HAP-1 (cell line): ENCODE measurements at places on chromosomes 3 and 15.

DNA sequence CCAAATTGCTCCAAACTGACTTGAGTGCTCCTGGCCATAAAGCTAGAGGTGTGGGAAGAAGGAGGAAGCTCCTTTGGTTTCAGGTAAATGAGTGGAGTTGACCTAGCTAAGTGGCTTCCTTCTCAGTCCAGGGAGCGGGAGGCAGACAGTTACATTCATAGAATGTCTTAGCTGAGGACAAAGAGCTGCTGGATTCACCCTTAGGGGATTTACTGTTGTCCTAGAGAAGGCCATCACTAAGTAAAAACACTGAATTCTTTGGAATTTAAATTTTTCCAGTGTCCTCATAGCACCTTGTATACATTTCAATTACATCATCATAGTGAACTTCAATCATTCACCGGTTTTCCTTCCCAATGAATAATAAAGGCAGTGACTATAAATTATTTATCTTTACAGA lies 27.3 kb upstream of the NANOGP8 start:
- peak; percentile 10 for DNase-seq

- no peak for DNase-seq
These were observed 700 bp upstream of the BLM start for GRCh38 chr15:90716317-90716975.

DNA sequence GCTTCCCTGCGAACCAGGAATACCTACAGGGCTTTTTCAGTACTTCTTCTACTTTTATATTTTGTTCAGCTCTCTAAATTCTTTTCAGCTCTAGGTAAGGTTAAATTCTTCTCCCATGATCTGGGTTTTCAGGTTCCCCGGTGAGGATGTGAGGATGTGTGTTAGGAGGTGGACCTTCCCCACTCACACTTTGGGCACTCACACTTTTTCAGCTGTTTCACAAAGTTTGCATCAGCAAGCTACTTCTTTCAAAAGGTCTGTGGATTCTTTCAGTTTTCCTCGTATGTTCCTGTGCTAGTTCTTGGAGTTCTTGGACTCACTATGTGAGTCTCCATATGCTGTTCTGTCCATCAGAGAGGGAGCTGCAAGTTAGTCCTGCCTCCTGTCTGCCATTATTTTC lies 13.9 kb upstream of the OR5K2 start:
- DNase-seq: no peak

DNA sequence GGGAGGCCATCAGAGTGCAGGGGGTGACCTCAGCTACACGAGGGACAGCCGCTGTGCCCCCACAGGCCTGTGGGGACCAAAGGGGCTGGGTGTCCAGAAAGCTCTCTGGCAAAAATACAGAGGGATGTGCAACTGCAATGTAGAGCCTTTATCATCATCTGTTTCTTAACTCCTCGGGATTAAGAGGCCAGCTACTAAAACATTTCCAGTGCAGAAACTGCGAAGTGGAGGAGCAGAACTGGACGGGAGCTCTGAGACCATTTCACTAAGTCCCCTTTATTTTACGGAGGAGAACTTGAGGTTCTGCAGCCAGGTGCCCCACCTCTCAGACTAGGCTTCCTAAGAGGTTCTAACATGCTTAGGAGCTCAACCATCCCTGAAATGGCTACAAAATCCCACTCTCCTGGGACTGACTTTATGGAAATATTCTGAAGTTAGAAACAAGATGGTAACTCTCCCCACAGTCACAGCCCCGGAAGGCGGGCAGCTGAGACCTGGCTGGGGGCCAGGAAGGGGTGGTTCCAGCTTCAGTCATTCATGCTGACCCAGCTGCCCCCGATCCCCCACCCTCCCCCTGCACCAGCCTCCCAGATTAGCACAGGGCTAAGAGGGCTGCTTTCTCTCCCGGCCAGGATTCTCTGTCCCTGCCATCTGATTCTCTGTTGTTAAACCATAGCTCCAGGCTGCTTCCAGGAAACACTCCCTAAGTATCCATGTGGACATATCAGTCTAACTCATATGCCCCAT lies 40.3 kb downstream of the UMPS start:
- DNase-seq: no peak

- no peak for DNase-seq
These were observed 92.7 kb downstream of the UACA start for GRCh38 chr15:70670680-70671079.

DNA sequence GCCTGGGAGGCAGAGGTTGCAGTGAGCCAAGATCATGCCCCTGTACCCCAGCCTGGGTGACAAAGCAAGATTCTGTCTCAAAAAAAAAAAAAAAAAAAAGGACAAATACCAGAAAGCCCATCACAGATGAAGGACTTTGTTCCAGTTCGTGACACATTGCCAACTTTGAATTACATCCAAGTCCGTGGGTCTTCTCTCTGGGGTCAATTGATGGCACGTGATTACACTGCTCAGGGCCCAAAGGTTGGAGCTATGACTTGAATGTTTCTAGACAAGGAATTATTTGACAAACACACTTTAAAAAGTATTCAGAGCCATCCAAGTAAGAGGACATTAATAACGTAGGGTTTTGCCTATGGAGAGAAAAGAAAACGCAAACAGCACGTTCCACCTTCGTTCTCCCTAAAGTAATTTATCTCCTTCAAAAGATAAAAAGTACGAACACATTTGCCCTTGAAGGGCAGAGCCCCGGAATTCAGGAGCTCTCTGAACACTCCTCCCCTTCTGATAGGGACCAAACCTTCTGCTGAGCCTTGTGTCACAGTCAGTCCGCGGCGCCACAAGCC lies 31.3 kb upstream of the ST3GAL6 start:
- DNase-seq: no peak

- no peak for DNase-seq
These were observed 3.2 kb downstream of the RTP3 start for GRCh38 chr3:46500656-46501635.

DNA sequence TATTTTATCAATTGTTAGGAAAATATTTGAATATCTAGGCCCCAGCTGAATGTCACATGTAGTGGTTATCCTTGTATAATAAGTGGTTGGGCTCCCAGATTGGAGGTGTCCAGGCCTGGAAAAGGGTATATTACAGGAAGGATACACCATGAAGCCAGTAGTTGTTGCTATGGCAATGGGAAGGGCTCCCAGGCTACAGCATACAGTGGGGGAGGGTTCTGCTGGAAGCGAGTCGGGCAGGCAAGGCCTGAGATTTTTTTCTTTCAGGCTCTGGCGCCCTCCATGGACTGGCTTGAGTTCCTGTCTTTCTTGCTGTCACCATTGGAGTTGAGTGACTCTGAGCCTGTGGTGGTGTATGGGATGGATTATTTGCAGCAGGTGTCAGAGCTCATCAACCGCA lies 8.9 kb downstream of the ECE2 start:
- DNase-seq: peak; percentile 55

GRCh38 chr15:32750979-32751378 lies 33.2 kb downstream of the GREM1 start:
- DNase-seq: no peak

- DNase-seq: no peak
These were observed 46.0 kb downstream of the RARB start for GRCh38 chr3:25474052-25474451.

- DNase-seq: peak; percentile 57
These were observed 225.6 kb downstream of the TIGIT start for GRCh38 chr3:114519415-114519814.

DNA sequence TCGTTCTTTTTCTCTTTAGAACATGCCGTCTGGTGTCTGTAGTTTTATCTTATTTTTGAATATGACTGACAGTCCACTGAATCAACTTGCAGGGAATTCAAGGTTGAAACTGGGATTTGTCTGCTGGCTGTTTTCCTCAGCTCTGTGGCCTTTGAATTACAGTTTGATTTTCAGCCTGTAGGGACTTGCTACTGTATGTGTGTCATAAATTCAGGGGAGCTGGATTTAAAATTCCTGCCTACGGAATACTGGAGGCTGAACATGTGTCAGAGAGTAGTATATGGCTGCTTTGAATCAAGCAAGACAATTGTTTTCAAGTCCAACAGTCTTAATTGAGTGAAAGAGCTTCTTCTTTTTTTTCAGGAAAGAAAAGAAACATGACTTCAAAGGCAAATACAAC lies 33.9 kb downstream of the RARB start:
- no peak for DNase-seq

GRCh38 chr3:9750556-9751411 lies 1.0 kb downstream of the OGG1 start:
- DNase-seq: peak; percentile 29

DNA sequence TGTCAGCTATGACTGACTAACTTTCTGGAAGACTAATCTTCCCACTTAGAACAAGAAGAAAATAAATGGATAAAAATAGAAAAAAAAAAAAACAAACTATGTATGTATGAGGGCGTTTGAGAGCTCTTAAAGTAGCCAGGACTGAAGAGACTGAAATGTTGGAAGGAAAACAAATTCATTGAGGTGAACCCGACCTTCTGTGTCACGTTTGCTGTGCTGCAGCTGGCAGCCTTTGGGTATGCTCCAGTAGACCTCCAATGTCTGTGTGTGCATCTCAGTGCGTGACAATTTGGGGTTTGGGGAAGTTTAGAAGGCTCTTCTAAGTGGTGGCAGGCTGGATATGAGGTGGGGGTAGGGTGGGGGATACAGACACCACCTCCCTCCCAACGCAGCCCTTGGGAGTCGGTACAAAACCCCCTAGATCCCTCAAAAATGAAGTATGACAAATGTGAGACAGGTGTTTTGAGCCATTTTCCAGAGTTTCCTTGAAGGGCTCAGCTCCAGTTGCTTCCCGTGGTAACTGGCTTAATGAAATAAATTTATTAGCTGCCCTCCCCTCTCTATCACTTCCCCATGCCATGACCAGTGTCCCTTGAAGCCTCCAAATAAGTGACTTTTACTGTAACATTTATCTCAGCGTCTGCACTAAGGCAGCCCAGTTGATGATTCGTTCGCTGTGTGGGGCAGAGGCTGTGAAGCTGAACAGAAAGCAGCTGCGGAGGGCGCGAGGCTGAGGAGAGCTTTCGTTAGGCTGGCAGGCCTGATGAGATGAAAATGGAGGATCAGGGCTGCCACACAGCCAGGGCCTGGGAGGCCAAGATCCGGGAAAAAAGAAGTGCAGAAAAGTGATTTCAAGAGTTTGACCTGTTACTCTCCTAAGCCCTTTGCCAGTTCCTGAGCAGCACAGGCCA lies 34.9 kb upstream of the GABRB3 start:
- no peak for DNase-seq

DNA sequence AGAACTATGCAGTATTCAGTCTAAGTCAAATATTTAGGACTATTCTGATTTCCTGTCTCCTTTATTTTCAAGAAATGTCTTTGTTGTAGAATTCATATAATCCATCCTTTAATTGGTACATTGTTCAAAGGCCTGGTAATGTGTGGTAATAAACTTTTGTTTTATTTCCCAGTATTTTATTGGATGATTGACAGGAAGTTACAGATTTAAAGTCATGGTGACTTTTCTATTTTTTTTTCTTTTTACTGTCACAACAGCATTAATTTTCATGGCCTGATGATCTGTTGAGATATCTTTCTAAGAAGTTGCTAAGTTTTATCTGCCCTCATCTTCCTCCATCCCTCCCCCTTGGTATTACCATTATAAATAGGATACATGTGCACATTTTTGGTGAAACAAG lies 161.7 kb downstream of the PTPRG start:
- DNase-seq: no peak

- DNase-seq: no peak
These were observed 612.8 kb upstream of the AGTR1 start for GRCh38 chr3:148084931-148085330.

- no peak for DNase-seq
These were observed 603.4 kb downstream of the FOXP1 start for GRCh38 chr3:70979983-70980645.

DNA sequence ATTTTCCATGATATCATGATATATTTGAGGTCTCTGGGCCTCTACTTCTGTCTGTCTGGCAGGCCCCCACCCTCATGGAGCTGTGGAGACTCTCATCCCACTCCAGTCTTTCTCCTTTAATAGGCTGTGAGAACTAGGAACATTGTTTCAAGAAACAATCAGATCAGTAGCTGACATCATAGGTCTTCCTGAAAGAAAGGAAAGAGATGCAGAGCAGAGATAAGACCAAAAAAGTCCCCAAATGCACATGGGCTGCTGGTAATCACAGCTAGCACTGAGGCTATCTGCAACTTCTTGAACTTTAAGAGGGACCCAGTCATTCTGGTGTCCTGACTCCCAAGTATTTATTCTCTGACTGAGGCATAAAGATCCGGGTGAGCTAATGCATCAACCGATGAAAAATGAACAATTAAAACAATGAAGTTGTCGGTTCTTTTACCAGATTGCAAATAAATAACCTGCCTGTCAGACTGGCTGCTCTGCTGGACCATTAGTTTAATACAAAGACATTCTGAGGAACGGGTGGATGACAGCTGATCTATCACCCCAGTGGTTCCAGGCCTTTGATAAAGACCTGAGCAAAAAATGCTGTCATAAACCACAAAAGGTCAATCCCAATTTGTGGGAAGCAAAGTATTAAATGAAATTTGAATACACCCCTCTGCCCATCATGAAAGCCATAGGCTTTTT lies 780.8 kb upstream of the GOLIM4 start:
- DNase-seq: no peak

- DNase-seq: no peak
These were observed 630.4 kb upstream of the TBL1XR1 start for GRCh38 chr3:177827511-177828207.

DNA sequence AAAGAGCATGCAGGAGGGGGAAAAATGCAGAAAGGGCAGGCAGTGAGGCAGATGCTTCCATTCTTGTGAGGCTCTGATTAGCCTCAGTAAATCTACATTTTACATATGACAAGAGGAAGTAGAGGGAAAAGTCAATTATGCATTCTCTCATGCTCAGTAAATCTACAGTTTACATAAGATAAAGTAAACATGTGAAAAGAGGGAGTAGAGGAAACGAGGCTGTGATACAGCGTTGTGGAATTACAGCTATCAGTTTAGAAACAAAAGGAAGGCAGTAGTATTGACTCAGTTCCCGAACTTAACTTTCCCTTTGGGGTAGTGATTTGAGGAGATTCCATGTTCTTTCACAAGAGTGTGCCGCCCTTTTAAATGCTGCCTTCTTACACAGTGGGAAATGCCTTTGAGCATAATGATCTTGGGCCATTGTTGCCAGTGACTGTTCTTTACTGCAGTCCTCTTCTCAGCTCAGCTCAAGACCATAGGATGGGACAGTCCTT lies 39.3 kb downstream of the OSTN start:
- no peak for DNase-seq

- no peak for DNase-seq
These were observed 39.4 kb downstream of the CHST14 start for GRCh38 chr15:40510201-40510600.

GRCh38 chr15:75161106-75161916 lies 40.4 kb upstream of the C15orf39 start:
- no peak for DNase-seq

GRCh38 chr3:154786724-154787123 lies 293.4 kb upstream of the MME start:
- DNase-seq: no peak

- no peak for DNase-seq
These were observed 6.8 kb downstream of the ARL6IP5 start for GRCh38 chr3:69091389-69092029.

GRCh38 chr3:148106062-148106461 lies 591.6 kb upstream of the AGTR1 start:
- DNase-seq: no peak
